Esophagus squamous epithelium (tissue), 5 donors: ENCODE measurements at places on chromosomes 2 and 18. TPM values are rescaled to one million over a fixed set of nuclear protein-coding genes. Genes with fewer than 3 reads are reported as not detected.
A peak's percentile ranks its signal among the peaks of the same experiment; 100 is the strongest.

MRPS9 gene
- total RNA-seq: 17.2 TPM

DNA sequence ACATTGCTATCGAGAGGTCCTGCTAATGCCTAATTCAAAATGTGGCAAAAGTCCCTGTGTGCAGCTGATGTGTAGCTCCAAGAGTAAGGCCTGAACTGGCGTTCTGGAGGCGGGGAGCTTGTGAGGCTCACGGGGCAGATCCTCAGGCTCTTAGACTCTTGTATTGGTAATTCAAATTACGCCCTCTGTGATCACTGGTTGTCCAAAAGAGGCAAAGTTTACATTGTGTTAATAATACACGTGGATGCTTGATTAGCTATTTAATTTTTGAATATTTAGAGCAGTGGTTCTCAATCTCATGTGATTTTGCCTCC lies 12.4 kb upstream of the CRYGA start:
- no peak overlapping the region for H3K27ac ChIP-seq
- no peak for DNase-seq
- no peaks in the 10 kb centered on the region for H3K36me3 ChIP-seq
- H3K4me1 ChIP-seq: no peaks in the 10 kb centered on the region

- DNase-seq: no peak
- H3K27me3 ChIP-seq: peaks cover 15% of the 10 kb centered on the region
- peak overlapping the region; percentile 59 for H3K27ac ChIP-seq
Measured at GRCh38 chr2:69310111-69311023, 76.7 kb downstream of the GFPT1 start.

- H3K4me3 ChIP-seq: no peak overlapping the region
- DNase-seq: no peak
- no peaks in the 10 kb centered on the region for H3K27me3 ChIP-seq
- no peaks in the 10 kb centered on the region for H3K4me1 ChIP-seq
- H3K36me3 ChIP-seq: no peaks in the 10 kb centered on the region
Measured at GRCh38 chr2:115183144-115183543, 740.7 kb downstream of the DPP10 start.

DNA sequence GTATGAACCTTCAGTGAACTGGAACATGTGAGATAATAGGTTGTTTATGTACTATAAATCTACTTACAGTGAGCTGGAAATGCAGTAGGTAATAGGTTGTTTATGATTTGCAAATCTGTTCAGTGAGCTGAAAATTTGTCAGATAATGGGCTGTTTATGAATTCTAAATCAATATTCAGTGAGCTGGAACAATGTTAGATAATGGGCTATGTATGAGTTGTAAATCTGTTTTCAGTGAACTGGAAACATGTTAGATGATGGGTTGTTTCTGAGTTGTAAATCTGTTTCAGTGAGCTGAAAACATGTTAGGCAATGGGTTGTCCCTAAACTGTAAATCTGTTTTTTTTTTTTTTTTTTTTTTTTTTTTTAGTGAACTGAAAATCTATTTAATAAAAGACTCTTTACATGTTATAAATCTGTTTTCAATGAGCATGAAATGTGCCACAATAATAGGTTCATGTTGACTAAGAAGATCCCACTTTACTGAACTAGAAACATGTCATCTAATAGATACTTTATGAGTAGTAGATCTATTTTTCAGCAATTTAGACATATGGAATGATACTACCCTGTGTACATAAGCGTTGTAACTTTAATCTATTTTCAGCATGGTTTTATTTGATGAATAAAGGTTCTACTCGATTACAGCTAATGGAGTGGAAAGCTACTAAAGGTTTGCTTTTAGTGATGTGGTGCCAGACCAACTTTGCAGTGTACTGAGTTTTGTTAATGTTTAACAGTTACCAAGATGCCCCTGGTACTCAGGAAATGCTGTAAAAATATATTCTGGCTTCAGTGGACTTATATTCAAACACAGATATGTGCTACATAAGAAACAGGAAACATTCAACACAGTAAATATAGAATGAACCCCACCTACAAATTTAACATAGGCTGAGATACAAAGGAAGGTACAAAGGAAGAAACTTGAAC lies 1471.8 kb downstream of the LRP1B start:
- no peaks in the 10 kb centered on the region for H3K36me3 ChIP-seq
- no peak overlapping the region for H3K4me3 ChIP-seq
- no peak overlapping the region for H3K27ac ChIP-seq
- DNase-seq: no peak
- H3K27me3 ChIP-seq: no peaks in the 10 kb centered on the region

- H3K4me3 ChIP-seq: no peak overlapping the region
- no peak for DNase-seq
- peak overlapping the region; percentile 86 for H3K27ac ChIP-seq
- H3K27me3 ChIP-seq: no peaks in the 10 kb centered on the region
Measured at GRCh38 chr18:11955239-11956029, 25.9 kb upstream of the IMPA2 start.

DNA sequence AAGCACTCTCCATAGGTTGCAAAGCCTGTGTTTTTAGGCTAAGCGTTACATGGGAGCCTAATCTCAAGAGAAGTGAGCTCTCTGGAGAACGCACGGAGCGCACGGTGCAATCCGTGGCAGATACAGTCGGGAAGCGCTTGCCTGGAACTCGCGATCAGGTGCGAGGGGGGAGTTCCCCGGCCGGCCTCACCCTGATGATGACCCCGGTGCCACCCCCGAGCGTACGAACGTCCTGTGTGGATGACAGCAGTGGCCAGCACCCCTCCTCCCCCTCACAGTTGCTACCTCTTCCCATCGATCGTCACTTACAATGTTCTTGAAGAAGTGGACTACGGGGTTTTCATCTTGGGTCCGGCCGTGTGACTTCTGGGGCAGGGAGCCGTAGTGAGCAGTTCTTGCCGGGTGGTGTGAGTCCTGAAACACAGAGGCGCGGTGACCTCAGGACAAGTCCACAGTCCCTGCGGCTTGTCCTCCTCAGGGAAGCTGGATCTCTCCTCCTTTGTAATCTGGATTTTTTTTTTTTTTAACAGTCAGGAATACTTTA lies 142.9 kb downstream of the MBP start:
- no peak overlapping the region for H3K4me3 ChIP-seq
- H3K27ac ChIP-seq: no peak overlapping the region
- no peaks in the 10 kb centered on the region for H3K36me3 ChIP-seq
- peaks cover 5% of the 10 kb centered on the region for H3K4me1 ChIP-seq

DNA sequence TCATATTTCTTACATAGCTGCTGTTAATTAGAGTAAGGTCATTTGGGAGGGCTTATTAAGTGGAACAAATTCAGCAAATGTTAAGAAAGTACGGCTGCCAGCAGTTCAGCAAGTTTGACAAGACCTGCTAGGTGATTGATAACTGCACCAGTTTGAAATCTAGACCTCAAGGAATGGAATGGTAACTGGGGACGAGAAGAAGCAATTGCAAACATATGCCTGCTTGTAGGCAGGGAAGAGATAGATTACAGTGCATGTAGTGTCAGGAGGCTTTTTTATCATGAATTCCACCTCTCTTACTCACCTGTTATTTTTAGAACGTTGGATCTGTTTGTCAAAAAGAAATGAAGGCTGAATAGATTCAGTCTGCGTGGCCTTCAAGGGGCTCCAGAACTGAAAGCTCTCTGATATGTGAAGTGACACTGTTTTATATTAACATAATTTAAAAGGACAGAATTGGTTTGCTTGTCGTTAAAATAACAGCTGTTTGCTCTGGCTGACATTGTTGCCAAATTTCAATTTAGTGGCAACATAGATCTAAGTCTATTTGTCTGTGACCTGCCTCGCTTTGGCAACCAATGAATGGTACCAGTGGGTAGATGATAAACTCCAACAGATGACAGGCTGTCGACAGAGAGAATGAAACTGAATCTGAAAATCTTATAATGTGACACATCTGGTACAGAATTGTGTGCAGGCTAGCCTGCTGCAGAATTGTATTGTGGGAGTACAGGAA lies 199.3 kb downstream of the ZNF407 start:
- no peak overlapping the region for H3K4me3 ChIP-seq
- no peak for DNase-seq
- H3K4me1 ChIP-seq: no peaks in the 10 kb centered on the region
- no peaks in the 10 kb centered on the region for H3K27me3 ChIP-seq
- no peak overlapping the region for H3K27ac ChIP-seq

GRCh38 chr2:191014653-191015020 lies 666 bp upstream of the STAT1 start:
- H3K36me3 ChIP-seq: peaks cover 12% of the 10 kb centered on the region
- peaks cover 42% of the 10 kb centered on the region for H3K4me1 ChIP-seq
- peak overlapping the region; percentile 95 for H3K27ac ChIP-seq
- no peaks in the 10 kb centered on the region for H3K27me3 ChIP-seq
- DNase-seq: no peak
- peak overlapping the region; percentile 79 for H3K4me3 ChIP-seq
